ENCODE measurements at places on chromosomes 4 and X.

DNA sequence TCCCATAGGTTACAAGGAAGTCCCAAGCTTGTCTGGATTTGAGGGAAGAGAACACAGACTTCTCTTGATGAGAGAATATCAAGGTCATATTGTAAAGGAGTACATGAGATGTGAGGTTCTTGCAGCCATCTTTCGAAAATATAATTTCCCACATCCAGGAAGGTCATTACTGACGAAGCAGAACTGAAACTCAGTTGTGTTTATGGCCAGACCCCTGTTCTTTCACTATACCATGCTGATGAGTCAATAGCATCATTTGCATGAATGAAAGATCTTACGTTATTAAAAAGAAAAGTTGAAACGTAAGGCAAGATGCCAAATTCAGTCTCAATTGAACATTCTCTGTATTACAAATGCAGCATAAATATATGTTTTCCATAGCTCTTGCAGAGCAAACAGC is 14.2 kb upstream of the CCDC149 start:
- no peak for DNase-seq

DNA sequence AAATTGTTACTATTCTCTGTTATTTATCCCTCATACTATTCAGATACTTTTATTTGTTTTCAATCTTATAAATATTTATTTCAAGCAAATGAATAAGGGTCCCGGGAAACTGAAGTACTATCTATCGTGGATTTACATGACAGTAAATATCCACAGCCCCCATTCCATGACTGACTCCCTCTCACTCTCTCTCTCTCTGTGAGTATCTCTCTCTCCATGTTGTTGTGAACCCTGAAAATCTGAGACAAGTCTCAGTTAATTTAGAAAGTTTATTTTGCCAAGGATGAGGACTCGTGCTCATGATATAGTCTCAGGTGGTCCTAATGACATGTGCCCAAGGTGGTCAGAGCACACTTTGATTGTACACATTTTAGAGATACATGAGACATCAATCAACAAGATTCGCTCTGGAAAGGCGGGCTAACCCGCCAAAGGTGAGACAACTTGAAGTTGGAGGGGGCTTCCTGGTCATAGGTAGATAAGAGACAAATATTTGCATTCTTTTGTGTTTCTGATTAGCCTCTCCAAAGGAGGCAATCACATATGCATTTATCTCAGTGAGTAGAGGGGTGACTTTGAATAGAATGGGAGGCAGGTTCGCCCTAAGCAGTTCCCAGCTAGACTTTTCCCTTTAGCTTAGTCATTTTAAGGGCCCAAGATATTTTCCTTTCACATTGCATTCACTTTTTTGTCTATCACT is 986.4 kb downstream of the NLGN4X start:
- no peak for DNase-seq

DNA sequence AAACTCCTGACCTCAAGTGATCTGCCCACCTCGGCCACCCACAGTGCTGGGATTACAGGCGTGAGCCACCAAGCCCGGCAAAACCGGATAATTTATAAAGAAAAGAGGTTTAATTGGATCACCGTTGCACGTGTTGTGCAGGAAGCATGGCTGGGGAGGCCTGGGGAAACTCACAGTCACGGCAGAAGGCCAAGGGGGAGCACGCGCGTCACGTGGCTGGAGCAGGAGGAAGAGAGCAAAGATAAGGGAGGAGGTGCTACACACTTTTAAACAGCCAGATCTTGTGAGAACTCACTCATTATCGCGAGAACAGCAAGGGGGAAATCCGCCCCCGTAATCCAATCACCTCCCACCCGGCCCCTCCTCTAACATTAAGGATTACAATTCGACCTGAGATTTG is 177.9 kb upstream of the TENM3 start:
- no peak for DNase-seq

GRCh38 chr4:7712021-7712671 is 227.5 kb downstream of the AFAP1 start:
- no peak for DNase-seq

- DNase-seq: no peak
Observed at GRCh38 chr4:108555701-108556100, 64.7 kb upstream of the RPL34 start.

DNA sequence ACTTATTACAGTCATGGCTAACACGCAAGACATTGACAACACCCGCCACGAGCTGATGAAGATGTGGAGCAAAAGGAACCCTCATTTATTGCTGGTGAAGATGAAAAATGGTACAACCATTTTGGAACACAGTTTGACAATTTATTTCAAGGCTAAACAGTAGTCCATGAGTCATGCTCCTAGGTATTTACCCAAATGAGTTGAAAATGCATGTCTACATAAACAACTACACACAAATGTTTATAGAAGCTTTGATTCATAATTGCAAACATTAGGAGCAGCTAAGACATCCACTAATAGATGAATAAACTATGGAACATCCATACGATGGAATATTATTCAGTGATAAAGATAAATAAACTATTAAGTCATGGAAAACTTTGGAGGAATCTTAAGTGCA is 580.1 kb downstream of the RAPGEF2 start:
- DNase-seq: no peak

DNA sequence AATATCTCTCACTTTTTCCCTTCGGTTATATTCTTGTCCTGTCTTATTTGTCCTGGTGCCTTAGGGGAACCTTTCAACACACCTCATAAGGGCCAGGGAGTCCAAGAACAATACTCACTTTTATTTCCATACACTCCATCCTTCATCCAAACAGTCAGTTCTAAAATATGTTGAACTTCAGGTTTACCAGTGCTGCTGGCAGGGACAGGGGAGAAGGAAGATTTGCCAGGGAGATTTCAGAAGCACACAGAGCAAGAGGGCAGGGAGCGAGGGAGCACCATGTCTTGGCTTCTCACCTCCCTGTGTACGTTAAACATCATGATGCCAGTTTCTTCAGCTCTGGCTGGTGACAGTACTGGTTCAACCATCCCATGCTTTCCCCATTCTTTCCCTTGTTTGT is 631.1 kb upstream of the FAT1 start:
- no peak for DNase-seq
